ENCODE measurements at places on chromosomes 2 and 18.

GRCh38 chr2:138034536-138034935 lies 70.3 kb downstream of the HNMT start:
- DNase-seq: no peak

- DNase-seq: no peak
These were observed 85.3 kb upstream of the RAB27B start for GRCh38 chr18:54742659-54743604.

DNA sequence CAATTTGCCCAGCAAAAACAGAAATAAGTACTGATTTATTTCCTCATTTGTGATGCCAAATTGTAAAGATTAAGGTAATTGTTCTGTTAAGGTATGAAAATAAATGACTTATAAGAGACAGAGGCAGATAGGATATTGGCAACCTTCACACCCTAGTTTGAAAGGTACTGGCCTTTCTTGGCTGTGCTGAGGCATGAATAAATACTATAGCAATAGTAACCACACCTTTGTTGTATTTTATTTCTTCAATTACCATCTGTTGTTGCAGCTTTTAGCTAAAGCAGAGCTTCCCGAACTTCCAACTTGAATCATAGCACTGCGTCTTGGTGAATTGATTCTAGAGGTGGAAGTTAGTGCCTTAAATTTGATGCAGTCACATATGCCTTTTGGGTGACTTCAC lies 55.9 kb downstream of the FMNL2 start:
- DNase-seq: no peak

DNA sequence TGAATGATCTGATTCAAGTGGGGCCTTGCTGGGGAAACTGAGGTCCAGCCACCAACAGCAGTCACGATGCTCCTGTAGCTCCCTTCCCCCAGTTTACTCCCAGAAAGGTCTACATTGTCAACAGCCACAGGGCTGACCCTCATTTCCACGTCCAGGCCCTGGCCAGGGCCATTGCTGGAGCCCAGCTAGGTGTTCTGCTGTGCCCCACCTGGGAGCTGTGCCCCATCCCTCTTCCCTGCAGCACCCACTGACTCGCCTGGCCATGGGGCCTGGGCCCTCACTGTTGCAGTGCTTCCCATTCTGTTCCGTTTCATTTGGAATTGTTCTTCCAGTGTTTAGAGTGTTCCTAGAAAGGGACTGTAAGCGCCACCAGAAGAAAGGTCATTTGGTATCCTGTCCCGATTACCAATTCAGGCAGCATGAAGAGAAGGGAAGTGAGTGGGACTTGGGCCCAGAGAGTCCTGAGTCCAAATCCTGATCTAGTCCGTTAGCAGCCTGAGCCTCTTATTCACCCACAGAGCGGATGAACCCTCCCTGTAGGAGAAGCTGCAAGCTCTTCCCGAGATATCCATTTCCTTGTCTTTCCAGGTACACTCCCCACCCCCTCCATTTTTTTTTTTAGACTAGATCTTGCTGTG lies 73.1 kb upstream of the HPCAL1 start:
- DNase-seq: no peak

GRCh38 chr2:48749291-48750127 lies 6.0 kb downstream of the LHCGR start:
- DNase-seq: no peak

- DNase-seq: no peak
These were observed 1550.2 kb downstream of the LRP1B start for GRCh38 chr2:140580532-140581151.
